ENCODE measurements at places on chromosomes 5 and 9.
A peak's percentile ranks its signal among the peaks of the same experiment; 100 is the strongest.

DNA sequence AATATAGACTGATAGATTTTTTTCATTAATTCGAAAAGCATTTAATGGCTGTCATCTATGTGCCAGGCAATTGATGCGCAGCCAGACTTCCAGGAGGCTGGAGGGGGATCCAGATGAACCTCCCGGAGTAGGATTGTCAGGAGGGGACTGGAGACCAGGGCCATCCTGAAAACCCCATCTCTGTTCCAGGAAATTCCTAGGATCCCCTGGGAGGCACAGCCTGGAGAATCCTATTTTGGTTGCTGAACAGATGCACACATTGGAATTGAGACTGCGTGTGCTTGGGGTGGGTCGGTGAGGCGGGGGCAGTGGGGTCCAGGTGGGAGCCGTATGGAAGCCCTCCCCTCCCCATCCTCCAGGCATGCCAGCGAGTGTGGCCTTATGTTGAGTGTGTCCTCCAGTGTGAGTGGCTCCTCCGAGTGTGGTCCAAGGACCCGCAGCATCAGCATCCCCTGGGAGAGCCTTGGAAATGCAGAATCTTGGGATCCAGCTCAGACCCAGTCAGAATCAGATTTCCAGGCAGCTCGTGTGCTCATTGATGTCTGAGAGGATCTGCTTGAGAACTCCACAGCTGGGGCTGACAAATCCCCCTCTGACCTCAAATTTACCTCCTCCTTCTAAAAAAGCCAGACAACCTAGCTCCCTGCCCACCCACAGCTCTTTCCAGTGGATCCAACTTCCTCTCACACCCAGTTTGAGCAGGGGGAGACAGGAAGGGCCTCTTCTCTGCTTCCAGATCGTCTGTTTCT, 38.7 kb downstream of the ROPN1L start:
- DNase-seq = no peak

DNA sequence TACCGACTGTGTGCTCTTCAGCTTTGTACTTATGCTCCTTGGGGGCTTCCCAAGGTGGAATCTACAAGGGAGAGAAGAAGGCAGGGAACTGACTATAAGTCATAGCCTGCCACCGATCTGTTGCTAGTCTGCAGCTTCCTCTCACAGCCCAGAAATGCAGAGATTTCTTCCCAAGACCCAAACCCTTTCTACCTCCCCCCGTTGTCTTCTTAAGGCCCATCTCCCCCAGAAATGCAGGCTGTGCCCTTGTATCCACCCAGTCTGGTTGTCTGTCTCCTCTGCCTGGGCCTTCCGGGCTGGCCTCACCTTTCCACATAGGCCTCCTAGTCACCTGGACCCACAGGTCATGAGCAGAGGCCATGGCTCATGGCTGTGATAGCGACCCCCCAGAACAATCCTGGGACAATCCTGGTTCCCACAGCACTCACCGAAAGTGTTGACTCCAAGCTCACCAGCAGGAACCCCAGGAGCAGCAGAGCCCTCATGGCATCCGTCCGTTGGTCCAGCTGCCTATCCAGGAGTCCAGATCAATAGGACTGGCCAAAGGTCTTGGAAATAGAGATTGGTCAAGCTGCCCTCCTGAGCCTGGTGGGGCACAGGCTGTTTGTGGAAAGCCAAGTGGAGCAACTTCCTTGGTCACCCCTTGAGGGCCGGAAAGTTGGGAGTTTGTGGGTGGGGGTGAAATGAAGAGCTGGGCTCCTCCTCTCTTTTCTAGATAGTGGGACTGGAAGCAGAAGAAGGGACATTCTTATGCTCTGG, at the start of gene F12:
Gene F12, minus strand, starts transcription at position 522 of the 759 bp plus-strand sequence. Its CDS starts 37 bp downstream, at position 485.
- DNase-seq = no peak

DNA sequence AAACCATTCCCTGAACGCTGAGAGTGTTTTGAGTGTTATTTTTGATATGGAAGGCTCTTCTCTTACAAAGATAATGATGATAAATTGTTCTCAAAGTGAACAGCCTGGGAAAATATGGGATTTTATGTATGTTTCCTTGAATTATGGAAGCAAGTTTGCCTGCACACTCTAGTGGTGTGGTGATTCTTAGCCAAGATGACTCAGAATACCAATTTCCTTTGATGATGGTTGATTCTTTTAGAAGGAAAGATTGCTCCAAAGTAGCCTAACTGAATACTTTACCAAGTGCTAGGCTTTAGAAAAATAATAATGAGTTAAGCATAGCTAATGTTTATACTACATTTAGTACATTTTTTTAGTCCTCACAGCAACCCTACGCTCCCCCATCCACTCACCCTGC, 243.4 kb downstream of the EBF1 start:
- no peak for DNase-seq

GRCh38 chr5:42908086-42908485, 96.4 kb upstream of the SELENOP start:
- no peak for DNase-seq

DNA sequence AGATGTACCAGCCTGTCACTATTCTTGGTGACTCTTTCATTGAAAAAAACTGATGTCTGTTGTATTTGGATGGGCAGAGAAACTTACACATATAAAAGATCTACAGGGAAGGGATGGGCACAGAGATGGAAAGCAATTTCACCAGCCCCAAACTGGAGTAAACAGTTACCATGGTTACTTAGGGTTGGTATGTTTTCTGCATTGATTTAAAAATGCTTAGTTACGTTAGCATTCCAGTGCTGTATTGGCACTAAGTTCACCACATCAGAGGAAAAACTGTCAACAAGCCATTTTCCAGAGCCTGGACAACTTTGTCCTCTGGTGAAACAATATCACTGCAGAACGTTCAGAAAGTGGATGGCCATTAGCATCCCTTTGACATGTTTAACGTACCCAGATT, 28.0 kb downstream of the MARCHF3 start:
- DNase-seq = no peak

DNA sequence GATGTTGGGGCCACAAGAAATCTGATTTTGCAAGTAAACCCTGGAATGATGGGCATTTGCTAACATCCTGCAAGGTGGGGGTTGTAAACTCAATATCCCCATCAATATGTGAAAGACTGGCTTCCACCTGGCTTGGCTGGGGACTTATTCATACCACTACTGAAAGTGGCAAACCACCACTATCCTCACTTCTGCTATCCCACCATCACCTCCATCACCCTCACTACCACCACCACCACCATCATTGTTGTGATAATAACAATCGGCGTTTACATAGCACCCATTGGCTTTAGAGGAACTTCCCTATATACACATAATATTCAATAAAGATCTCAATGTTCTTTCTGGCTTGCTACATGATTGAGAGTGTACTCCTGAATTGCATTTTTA, 224.7 kb upstream of the DAP start:
- no peak for DNase-seq

- peak; percentile 84 for DNase-seq
Observed at GRCh38 chr5:159581502-159582249, 251.4 kb upstream of the IL12B start.

- DNase-seq = no peak
Observed at GRCh38 chr5:2832394-2832793, 80.9 kb upstream of the IRX2 start.

DNA sequence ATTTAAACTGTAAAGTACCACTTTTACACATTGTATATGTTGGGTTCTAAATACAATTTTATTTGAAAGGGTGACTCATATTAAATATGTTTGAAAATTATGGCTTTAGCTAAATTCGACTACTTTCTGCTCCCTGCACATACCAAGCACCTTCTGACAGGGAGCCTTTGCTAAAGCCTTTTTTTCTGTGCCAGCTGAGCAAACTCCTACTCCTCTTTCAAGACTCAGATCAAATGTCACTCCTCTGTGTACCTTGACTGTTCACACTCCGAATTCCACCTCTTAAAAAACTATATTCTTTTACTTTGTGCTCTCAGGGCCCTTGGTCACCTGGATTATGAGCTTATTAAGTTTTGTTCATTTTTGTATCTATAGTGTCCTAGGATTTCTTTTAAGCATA, 6.5 kb upstream of the OXCT1 start:
- no peak for DNase-seq

- no peak for DNase-seq
Observed at GRCh38 chr9:71254592-71255277, 133.3 kb upstream of the TRPM3 start.

DNA sequence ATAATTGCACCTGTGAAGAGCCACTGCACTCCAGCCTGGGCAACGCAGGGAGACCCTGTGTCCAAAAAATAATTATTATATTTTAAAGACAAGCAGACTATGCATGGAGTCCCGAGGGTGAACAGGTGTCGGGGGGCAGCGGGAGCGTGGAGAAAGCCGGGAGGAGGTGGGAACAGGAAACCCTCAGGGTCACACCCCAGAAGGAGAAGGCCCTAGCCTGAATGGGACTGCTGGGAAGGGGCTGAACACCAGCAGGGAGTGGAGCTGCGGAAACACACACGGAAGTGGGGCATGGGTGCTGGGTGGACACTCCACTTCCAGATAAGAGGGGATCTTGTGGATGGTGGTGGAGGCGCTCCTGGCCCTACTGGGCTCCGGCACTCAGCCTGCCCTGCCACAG, 12.8 kb downstream of the SURF6 start:
- DNase-seq = no peak

GRCh38 chr9:132068605-132069004, 11.1 kb downstream of the MED27 start:
- DNase-seq = no peak

GRCh38 chr9:37466037-37466709, 923 bp upstream of the ZBTB5 start:
- peak; percentile 86 for DNase-seq

GRCh38 chr5:39114155-39114554, 40.0 kb upstream of the RICTOR start:
- no peak for DNase-seq

- DNase-seq = no peak
Observed at GRCh38 chr9:126694206-126695081, 80.7 kb downstream of the LMX1B start.

DNA sequence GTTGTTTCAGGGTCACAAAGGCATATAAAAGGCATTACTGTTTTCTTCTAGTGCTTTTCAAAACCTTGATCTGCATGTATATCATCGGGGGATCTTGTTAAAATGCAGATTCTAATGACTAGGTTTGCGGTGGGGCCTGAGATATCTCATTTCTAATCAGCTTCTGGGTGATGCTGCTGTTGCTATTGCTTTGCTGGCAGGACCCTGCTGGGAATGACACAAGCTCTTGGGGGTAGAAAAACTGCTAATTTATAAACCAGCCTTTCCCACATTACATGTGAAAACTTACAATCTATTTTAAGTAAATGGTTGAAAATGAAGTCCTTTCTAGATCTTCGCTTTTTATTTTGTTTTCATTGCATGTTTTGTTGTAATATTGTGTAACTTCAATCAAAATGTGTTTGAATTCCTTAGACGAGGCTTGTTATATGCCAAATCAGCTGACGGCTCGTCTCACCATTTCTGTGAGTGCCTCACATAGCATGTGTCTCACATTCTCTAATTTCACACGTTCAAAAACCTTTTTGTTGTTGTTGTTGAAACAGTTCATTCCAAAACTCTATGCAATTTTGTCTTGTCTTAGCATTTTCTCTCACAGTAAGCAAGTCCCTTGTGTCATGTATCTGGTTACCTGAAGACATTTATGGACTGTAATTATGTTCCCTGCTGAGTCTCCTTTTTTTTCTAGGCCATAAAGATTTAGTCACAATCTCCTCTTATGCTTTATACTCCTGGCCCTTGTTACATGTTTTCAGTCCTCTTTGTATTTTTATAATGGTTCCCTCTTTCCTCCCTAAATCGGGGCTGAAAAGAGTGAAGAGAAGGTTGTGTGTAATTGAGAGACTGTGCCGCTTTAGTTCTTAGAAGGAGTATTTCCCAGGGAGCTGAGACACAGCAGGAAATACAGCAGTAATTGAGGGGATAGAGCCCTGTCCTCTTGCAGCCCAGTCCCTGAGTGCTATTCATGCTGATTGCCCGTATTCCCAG, 521.0 kb upstream of the SEMA6A start:
- no peak for DNase-seq

- no peak for DNase-seq
Observed at GRCh38 chr5:166262395-166262794, 2029.0 kb upstream of the WWC1 start.

- DNase-seq = no peak
Observed at GRCh38 chr5:116440457-116441001, 134.1 kb downstream of the SEMA6A start.

DNA sequence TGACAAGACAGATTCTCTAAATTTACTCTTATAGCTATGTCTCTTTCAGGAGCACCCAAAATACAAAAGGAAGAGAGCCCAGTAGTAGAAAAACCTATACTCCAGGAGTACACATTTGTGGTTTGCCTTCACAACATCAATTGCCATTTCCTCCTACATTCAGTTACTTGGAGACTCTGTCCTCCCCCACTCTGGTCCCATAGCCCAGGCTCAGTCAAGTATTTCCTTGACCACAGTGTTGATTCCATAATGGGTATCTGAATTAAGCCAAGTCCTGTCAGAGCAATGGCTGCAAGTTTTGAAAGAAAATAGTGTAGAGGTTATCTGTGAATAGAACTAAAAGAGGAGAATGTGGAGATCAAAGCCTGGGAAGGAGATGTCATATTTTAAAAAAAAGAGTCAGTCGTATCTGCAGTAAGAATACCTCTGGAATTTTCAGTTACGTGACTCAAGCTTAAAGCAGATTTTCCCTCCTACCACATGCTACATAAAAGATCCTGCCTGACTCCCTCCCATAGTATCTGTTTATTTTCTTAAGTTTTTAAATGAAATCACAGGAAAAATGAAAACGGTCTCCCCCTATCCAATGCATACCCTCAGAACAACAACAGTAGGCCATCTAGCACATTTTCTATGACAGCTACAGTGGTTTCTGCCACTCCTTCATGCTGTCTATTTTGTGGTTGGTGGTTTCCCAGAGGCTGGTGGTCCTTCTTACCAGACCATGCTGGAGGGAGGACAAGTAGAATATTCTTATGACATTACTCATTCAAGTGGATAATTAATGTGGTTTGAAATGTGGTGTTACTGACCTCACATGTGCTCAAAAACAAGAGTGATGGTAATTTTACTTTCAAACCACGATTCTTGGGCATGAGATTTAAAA, 249.7 kb upstream of the TMEM161B start:
- DNase-seq = no peak

DNA sequence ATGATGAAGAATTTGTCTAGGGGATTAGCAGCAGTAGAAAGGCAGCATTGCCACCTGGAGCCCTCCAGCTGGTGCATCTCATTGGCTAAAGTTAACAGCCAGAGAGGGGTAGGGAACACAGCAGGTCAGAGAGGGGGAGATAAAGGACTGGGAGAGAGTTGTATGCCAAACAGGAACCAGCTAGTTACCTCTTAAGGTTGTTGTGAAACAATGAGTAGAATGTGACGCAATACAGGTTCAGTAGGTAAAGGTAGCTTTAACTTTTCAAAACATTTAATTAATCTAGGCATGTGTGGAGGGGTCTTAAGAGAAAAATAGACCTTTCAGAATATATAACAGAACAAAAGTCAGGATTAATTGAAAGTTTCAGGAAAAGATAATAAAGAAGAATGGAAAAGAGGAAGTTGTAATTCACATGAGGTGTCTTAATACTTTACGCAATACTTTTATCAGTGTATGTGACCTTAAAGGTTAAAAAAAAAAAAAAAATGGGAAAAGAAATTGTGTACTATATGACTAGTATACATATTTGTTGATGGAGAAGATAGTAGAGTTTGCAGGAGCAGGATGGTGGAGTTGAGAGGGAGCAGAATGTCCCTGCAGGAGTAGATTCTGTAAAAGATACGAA, 14.3 kb downstream of the FBXO38 start:
- DNase-seq = no peak

All from HCEC 1CT (cell line).